Sigmoid colon (tissue), 7 donors: ENCODE measurements at places on chromosomes 12 and 14.

DNA sequence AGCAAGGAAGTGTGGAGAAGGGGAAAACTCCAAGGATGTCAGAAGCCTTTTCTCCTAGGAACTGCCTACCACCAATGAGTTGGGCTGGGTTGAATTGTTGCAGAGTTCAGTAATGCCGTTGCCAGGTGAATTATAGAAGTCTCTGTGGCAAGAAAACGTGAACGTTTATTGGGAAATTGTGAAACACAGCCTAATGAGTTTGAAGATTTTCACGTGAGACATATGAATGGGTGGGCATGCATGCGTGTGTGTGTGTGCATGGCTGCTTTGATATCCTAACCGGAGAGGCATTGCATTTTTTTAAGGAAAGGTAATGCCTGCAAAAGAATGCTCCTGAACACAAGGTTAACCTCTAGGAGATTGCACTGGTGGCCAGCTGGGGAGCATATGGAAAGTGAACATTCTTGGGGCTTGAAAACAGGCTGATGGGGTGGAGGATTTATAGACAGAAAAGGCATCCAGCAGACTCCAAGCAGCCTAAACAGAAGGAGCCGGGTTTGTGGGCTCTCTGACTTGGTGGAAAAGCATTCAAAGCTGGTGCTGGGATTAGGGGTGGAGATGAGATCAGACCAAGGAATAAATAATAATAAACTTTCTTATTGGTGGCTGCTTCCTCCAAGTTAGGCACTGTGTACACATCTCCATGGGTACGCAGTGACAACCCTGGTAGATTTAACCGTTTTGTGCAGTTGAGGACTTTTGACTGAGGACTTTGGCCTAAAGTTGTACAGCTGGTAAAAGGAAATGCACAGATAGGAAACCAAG is 67.8 kb downstream of the NTF3 start:
- DNase-seq: no peak

DNA sequence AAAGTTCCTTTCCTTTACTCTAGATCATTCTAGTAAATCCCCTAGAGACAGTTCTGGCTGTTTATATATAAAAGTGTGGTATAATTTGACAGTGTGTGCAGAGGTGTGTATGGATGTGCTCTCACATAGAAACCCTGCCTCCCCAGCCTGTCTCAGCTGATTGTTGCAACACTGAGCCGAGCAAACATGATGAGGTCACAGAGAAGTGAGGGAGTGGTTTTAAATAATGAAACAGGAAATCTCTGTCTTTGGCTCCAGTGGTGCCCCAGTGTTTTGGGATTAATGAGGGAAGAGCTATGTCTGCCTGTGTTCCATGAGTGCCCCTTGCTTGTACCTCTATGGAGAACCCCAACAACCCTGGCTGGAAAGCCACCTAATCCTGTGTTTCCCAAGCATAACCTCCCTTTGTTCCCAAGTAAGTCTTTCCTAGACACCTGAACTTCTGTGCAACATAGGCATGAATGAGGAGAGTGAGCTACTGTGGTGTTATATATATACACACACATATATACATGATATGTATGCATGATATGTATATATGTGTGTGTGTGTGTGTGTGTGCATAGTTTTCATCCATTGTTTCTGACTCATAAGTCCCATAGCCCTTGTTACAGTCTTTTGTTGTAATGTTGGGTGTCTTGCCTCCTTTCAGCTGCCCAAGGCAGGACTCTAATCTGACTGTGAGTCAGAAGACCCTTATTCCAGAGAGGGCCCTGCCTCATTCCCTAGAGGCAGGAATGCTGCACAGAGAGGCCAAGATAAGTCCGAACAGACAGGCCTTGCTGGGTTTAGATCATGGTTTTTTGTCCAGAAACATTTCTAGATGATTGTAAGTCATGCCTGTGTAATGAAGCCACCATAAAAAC is 18.0 kb downstream of the TRAF3 start:
- peak; percentile 79 for DNase-seq

DNA sequence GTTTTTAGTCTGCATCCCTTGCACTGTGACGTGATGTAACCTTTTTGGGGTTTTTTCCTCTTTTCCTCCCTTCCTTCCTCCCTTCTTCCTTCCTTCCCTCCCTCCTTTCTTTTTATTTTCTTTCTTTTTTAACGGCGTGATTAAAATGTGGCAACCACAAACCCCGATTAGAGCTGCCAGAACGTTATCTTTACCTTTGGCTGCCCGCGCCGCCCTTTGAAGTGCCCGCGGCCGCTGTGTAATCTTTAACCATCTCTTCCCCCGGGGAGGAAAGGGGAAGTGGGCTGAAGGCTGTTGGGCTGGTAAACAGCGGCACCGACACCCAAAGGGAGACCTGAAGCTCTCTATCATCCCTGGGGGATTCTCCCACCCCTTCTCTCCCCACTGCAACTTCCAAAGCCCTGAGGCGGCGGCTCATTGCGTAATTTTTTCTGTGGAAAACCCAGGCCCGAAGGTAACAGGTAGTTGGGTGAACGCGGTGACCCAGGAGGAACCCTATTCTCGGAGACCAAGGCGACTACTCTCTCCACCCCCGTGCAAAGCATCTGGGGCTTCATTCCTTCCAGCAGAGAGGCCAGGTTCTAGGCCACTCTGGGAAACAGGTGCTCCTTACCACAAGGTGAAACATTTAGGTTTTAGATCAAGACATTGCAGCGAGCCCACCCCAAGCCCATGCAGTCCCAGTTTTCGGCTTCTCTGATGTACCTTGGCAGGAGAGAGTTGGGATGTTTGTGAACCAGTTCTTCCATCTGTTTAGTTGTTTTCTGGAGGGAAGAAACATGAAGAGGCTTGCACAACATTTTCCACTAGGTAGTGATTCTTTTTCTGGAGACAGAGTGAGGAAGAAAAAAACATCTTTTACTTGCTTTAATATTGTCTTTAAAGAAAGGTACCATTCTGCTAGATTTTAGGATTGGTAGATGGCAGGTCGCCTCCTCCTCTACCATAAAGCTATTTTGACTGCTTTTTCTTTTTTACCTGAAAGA is 1.5 kb downstream of the LGR5 start:
- DNase-seq: no peak

DNA sequence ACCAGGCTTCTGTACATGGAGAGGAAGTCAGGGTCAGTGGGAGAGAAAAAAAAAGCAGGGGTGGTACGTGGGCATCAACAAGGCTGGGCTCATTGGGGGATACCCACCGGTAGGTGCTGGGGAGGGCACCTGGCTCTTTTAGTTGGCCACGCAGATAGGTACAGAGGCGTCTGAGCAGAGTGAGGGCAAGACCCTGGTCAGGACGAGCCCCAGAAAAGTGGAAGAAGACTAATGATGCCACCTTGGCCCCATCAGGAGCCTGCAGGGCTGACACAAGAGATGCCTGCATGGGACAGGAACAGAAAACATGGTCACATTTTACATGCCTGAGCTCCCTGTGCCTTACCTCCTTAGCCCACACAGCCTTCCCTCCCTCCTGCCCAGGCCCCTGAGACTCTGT is 29.7 kb downstream of the TEP1 start:
- DNase-seq: no peak

DNA sequence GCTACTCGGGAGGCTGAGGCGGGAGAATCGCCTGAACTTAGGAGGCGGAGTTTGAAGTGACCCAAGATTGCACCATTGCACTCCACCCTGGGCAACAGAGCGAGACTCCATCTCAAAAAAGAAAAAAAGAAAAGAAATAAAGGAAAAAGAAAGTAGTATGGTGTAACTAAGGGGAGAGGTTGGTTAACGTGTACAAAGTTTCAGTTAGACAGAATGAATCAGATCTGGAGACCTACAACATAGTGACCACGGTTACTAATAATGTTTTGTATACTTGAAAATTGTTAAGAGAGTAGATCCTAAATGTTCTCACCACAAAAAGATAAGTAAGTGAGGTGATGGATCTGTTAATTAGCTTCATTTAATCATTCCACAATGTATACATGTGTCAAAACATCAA is 1208.8 kb downstream of the VRK1 start:
- no peak for DNase-seq

GRCh38 chr12:57240926-57241401 is 10.0 kb downstream of the STAC3 start:
- peak; percentile 63 for DNase-seq
